ENCODE measurements at places on chromosomes 7 and 10.

- DNase-seq: no peak
Observed at GRCh38 chr10:117549100-117549585, 6.6 kb downstream of the EMX2 start.

GRCh38 chr7:34720289-34720688, 62.3 kb downstream of the NPSR1 start:
- no peak for DNase-seq

DNA sequence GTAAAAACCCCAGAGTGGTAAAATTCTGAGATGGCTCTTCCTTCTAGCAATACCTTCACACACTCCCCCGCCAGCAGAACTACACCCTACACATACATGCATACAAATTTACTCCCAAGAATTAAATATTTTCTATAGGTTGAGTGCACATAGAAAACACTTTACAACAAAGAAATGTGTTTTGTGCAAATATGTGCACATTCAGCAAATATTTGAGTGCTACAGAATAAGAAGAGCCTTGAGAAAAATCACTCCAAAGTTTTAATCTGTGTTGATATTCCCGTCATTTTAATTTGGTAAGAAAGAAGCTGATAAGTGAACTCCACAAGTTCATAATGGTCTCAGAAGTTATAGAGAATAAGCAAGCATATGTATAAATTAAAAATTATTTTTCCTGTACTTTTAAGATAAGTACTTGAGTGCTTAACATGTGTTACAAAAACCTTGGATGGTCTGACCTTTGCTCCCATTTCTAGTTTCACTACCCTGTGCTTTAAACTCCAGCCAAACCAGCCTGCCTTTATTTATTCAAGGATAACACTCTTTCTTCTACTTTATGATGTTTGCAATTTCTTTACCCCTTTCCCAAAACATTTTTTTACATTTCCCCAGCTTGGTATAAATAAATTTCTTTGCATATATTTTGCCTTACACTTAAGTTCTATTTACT, 733.5 kb upstream of the LRRTM3 start:
- no peak for DNase-seq

GRCh38 chr10:77220150-77220549, 417.5 kb downstream of the KCNMA1 start:
- no peak for DNase-seq

GRCh38 chr7:36627836-36628235, 96.5 kb downstream of the AOAH start:
- DNase-seq: no peak

DNA sequence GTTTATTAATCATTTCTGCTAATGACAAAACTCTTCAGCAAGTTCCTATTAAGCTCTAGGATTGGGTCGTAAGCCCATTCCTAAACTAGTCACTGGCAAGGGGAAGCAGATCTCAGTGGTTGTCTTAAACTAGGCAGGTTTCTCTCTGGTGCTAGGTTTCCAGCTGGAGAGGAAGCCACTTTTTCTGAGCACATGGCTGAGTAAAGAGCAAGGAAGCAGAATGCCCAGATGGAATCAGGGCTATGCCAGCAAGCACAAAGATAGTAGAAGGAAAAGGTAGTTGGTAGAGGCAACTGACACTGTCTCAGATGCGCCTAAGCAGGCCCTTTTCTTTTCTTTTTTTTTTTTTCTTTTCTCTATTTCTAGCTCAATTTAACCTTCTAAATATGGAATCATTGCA, 224.9 kb downstream of the EXOC4 start:
- no peak for DNase-seq

DNA sequence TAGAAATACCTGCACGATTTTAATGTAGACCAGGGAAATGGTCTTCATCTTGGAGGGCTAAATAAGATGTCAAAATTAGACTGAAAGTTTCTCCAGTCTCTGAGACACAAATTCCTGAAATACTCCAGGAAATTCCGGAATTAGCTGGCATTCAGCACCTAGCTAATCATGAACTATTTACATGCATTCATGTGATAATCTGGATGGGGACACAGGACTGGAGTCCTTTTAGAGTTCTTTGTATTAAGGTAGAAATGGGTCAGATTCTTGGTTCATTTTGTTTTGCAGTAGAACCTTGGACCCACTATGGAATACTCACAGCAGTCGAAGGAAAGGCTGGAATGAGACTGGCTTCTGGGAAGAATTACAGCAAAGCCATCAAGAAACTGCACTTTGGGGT, 65.3 kb upstream of the MDFIC start:
- peak; percentile 38 for DNase-seq

DNA sequence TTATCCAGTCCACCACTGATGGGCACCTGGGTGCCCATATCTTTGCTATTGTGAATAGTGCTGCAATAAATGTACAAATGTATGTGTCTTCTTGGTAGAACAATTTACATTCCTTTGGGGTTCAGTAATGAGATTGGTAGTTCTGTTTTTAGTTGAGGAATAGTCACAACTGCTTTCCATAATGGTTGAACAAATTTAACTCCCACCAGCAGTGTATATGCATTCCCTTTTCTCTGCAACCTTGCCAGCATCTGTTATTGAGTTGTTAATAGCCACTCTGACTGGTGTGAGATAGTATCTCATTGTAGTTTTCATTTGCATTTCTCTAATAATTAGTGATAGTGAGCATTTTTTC, 27.8 kb downstream of the COA1 start:
- no peak for DNase-seq

DNA sequence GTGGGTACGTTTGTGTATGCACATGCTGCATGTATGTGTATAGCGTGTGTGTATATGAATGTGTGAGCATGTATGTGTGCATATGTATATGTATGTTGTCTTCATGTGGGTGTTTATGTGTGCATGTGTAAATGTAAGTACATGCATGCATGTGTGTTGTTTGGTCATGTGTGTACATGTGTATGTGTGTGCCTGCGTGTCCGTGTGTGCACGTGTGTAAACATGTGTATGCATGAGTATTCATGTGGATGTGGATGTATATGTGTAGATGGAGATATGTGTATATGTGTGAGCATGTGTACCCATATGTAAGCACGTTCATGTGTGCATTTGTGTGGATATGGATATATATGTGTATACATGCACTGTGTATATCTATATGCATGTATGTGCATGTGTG, 5.5 kb upstream of the CFAP46 start:
- DNase-seq: no peak
